ENCODE measurements at places on chromosomes 1 and 21. TPM values are rescaled to one million over a fixed set of nuclear protein-coding genes. Genes with fewer than 3 reads are reported as not detected.

SELL gene
- 0.15 TPM for total RNA-seq

KCNQ4 gene
- total RNA-seq: 0.05 TPM

CDC20 gene
- total RNA-seq: 274 TPM

NBPF20 gene
- total RNA-seq: 3.3 TPM

ABCG1 gene
- not detected for total RNA-seq

ARHGEF16 gene
- total RNA-seq: 0.59 TPM

MYOM3 gene
- 0.02 TPM for total RNA-seq

SYF2 gene
- 53.2 TPM for total RNA-seq

PGLYRP4 gene
- not detected for total RNA-seq

NHLH1 gene
- total RNA-seq: not detected

TP73 gene
- 0.91 TPM for total RNA-seq

TDRKH gene
- 11.0 TPM for total RNA-seq

PTPRU gene
- 3.3 TPM for total RNA-seq

FGGY gene
- total RNA-seq: 5.4 TPM

C1orf56 gene
- 3.6 TPM for total RNA-seq

OR2T11 gene
- not detected for total RNA-seq

CD1B gene
- total RNA-seq: not detected

MIXL1 gene
- total RNA-seq: not detected

MROH9 gene
- not detected for total RNA-seq

CD1D gene
- total RNA-seq: not detected

DEPDC1 gene
- 62.6 TPM for total RNA-seq

RNF186 gene
- not detected for total RNA-seq

GJC2 gene
- total RNA-seq: 0.17 TPM

IL12RB2 gene
- 0.30 TPM for total RNA-seq

OR2L5 gene
- not detected for total RNA-seq

HES5 gene
- not detected for total RNA-seq

CNTN2 gene
- total RNA-seq: not detected

SLC30A10 gene
- total RNA-seq: not detected

SLC6A17 gene
- total RNA-seq: 0.59 TPM

Measured in M059J (cell line).